SW480 (cell line): ENCODE measurements at places on chromosomes 6 and 20.

DNA sequence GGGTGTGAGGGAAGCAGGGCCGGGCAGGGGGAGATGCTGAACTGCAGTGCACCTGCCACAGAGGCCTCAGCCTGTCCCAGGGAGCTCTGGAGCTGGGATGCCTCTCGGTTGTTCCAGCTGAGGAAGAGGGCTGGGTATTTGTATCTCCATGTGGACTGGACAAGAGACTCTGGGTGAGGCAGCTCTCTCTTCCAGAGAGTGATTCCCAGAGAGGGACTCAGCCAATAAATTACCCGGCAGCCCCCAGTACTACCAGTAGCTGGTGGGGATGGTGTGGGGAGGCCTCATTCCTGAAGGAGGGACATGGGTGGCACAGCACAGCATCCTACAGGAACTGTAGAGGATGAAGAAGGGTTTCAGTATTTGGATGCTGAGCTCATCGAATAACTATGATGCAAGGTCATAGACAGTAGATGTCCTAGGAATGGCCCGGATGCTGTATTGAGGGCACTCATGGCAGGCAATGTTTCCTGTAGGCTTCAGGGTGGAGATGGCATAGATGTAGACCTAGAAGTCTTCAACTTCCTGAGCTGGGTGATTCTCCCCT is 1.4 kb downstream of the FGD2 start:
- DNase-seq, result no peak

DNA sequence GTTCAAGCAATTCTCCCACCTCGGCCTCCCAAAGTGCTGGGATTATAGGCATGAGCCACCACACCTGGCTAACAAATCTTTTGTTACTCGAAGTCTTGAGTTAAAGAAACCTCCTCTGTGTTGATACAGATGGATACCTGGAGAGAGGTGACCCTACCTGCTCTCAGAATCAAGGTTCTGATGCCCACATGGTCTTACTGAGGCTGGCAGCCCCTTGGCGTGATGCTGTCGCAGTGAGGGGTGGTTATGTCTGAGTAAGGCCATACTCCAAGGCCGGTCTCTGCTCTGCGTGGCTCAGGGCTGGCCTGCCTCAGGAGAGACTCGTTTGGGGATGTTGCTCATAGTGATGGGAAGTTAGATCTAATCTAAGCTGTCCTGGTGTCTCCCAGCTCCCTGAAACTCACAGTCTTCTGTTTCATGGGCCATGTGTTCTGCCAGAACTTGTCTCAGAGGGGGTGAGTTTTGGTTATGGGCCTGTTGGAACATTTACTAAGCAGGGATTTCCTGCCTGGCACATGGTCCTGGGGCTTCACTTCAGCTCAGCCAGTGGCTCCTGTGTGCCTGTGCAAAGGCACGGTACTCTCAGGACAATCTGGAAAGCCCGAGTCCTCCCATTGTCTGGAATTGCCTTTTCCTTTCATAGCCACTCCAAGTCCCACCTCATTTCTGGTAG is 17.5 kb upstream of the TRAF3IP2 start:
- no peak for DNase-seq

DNA sequence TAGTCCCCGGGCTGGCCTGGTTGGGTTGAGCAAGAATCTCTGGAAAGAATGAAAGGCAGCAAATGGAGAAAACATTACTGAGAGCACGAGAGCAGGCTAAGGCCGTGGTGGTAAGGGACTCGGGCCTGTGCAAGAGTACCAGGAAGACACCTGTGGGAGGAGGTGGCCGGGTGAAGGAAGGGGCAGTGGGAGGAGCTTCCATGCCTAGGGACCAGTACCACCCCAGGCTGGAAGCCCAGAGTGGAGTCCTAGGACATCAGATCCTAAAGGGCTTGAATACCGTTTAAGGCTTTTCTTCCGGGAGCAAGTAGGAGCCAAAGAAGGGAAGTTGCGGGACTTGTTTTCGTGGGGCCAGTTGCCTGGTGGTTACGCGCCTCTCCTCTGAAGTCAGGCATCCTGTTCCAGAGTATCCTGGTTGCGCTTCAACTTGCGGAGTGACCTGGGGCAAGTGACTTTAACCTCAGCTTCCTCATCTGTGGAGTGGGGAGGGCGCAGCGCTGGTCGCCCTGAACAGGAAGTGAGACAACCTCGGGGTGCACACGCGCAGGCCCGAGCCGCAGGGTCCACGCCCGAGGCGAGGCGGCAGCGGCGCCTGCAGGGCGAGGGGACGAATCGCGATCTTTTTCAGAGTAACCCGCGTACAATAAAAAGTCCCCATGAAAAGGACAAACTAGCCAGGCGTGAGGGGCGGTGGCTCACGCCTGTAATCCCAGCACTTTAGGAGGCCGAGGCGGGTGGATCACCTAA is 1.1 kb upstream of the TPD52L2 start:
- peak; percentile 93 for DNase-seq

- no peak for DNase-seq
Observed at GRCh38 chr6:126067073-126067472, 80.7 kb downstream of the TRMT11 start.

GRCh38 chr20:58790454-58790853 is 60.2 kb downstream of the GNAS-AS1 start:
- no peak for DNase-seq

- DNase-seq, result no peak
Observed at GRCh38 chr6:84836366-84836765, 72.0 kb upstream of the TBX18 start.

DNA sequence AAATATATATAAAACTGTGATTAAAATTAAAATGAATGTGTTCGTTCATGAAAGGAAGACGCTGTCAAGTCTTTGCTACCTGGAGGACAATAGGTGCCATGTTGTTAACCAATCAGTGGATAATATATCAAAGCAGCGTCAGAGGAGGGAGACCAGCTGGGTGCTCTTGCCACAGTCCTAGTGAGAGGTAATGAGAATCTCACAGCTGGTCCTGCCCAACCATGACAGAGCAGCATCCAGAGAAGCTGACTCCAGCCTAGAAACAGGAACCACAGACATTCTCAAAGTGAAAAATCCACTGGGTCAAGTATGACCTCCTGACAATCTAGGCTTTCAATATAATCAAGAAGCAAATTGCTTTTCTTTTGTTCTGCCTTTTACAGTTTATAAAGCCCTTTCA is 94.5 kb upstream of the LRFN2 start:
- DNase-seq, result no peak

DNA sequence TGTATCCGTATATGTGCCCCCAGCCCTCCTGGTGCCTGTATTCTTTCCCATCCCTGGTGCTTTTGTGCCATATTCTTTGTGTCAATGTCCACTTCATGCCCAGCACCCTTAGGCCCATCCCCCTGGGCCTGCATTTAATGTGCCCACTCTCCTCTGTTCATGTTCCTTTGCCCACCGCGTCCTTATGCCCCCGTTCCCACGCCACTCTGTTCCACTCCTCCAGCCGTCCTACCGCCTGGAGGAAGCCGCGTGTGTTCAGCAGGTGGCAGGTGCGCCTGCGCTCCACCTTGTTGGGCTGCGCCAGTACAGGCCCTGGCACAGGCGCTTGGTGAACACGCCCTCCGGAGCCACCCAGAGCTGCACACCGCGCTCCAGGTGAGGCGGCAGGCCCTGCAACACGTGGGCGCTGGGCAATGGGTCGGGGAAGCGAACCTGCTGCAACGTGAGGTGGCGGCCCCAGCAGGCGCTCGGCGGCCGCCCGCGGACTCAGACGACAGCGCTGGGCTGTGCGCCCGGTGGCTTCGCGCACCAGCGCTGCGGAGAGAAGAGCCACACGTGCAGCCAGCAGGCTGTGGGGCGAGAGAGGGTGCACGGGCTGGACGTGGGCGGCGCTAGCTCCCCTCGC is 4.0 kb upstream of the FOXS1 start:
- DNase-seq, result peak; percentile 73

DNA sequence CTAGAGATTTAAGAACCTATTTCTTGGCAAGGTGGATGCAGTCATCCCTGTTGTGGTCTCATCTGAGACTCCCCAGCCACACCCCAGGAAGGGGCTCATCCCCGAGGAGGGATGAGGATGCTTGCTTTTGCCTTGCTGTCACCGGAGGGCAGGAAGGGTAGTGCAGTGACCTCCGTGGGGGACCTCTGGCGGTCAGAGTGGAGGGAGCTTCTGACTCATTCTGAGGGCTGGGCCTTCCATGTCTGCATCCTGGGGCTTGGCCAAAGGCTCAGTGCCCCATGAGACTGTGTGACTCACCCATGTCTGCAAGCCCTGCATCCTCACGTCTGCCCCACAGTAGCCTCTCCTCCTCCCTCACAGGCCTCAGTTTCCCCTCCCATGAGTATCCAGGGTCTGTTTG is 38.7 kb downstream of the UQCC2 start:
- peak; percentile 76 for DNase-seq

DNA sequence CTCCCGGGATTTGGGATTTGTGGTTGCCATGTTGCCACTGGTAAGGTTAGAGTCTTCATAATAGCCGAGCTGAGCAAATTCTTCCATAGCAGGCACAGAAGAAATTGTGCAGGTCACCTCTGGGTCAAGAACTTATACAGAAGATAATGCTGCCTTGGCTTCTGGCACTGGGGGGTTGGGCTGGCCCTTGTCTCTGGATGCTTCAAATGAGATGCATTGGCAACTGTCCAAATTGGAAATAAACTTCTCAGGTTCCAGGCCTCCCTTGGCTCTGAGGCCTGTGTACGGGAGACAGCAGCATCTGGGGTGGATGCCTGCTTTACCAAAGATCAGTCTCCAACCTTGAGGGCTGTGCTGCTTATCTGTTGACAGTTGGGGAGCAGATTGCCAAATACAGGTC is 26.2 kb downstream of the MYO6 start:
- no peak for DNase-seq

GRCh38 chr6:157068691-157069324 is 254.5 kb downstream of the TMEM242 start:
- peak; percentile 29 for DNase-seq

DNA sequence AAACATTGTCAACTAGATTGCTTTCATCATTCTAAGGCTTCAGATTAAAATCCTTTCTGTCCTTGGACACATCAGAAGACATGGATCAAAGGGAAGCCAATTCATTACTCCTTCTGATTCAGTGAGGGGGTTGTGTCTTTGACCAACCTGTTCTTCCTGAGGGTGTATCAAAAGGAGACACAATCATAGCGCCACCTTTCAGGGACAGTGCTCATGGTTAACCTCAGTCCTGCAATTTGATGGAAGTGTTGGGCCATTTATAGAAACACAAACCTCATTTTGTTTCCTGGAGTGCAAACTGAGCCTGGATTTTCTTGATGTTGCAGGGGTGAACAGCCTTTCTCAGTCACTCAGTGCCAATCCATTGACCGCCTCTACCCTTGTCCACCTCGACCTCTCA is 163.9 kb upstream of the SCGN start:
- DNase-seq, result no peak

GRCh38 chr6:1712451-1712850 is 102.7 kb downstream of the FOXC1 start:
- peak; percentile 62 for DNase-seq

- no peak for DNase-seq
Observed at GRCh38 chr20:35237486-35237885, 11.0 kb downstream of the MMP24 start.

GRCh38 chr6:125031385-125031784 is 69.1 kb downstream of the RNF217 start:
- no peak for DNase-seq

GRCh38 chr6:80969439-80969838 is 783.0 kb downstream of the TENT5A start:
- peak; percentile 77 for DNase-seq

GRCh38 chr6:37515712-37516075 is 16.0 kb upstream of the CCDC167 start:
- DNase-seq, result no peak
